ENCODE measurements at places on chromosomes 13 and 19.

DNA sequence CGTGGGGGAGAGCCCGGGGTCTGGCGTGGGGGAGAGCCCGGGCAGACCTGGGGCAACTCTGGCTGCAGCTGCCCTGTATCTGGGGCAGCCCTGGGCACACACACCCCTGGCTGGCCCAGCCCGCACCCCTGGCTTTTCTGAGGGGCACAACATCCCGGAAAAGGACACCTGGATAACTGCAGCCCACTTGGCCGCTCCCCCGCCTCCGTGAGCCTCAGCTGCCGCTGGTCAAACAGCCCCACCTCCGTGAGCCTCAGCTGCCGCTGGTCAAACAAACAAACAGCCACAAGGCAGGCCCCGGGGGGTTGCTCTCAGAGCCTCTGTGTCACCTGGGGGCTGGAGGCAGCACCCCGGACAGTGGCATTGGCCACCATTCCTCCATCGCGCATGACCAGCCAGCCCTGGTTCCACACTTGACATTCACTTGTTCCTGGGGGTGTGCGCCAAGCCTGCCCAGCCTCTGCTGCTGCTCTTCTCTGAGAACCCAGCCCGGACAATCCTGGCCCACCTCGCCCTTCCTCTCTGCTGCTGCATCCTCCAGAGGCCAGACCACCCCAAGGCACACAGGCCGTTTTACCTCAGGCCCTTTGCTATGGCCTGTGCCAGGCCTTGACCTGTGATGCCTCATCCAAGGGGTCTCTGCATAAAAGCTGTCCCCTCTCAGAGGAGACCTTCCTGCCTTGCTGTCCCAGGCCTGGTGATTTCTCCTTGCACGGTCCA is 19.9 kb downstream of the CEBPG start:
- no peak for DNase-seq

- DNase-seq = no peak
Measured at GRCh38 chr19:38329651-38330050, 6.0 kb upstream of the CATSPERG start.

DNA sequence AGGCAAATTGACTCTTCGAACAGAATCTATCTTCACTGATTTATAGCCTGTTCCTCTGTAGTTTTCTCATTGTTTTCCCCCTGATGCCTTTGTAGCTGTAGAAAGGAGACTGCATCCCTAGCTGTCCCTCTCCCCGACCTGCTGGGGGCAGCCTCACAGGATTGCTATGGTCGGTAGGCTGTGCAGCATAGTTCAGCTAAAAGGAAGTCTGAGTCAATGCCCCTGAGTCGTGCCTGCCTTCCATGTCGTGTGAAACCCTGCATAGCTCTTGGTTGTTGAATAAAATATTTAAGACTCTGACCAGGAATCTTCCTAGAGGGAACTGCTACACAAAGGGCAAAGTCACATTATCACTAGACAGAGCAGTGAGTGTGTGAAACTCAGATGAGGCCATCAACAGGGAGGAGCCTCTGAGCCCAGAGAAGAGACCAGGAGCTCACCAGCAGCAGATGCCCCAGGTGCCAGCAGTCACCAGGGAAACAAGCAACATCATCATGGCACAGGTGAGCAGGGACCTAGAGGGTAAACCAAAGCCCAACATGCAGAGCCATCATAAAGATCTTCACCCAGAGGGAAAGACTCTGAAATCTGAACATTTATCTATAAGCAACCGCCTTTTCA is 108.4 kb upstream of the NBEA start:
- peak; percentile 38 for DNase-seq

DNA sequence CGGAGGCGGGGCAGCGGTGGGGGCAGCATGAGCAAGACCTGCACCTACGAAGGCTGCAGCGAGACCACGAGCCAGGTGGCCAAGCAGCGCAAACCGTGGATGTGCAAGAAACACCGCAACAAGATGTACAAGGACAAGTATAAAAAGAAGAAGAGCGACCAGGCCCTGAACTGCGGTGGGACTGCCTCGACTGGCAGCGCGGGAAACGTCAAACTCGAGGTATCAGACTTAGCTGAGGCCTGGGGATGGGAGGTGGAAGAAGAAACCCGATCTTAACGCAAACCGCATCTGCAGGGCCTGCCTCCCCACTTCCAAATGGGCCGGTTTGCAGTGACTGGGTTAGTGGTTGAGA is 693 bp downstream of the RFXAP start:
- DNase-seq = no peak

GRCh38 chr19:58328999-58329398 is 2.2 kb downstream of the ZSCAN22 start:
- peak; percentile 30 for DNase-seq

DNA sequence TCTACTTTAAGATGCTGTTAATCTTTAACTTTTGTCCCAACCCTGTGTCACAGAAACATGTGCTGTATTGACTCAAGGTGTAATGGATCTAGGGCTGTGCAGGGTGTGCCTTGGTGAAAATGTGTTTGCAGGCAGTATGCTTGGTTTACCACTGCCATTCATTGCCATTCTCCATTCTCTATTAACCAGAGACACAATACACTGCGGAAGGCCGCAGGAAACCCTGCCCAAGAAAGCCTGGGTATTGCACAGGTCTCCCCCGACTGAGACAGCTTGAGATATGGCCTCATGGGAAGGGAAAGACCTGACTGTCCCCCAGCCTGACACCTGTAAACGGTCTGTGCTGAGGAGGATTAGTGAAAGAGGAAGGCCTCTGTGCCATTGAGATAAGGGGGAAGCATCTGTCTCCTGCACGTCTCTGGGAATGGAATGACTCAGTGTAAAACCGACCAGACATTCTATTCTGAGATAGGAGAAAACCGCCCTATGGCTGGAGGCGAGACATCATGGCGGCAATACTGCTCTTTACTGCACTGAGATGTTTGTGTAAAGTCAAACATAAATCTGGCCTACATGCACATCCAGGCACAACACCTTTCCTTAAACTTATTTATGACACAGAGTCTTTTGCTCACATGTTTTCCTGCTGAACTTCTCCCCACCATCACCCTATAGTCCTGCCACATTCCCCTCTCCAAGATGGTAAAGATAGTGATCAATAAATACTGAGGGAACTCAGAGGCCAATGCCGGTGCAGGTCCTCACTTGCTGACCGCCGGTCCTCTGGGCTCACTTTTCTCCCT is 13.1 kb upstream of the ZNF888 start:
- peak; percentile 35 for DNase-seq

GRCh38 chr13:112055036-112055914 is 11.7 kb upstream of the SOX1 start:
- no peak for DNase-seq

- DNase-seq = peak; percentile 27
Measured at GRCh38 chr13:23470790-23471614, 37.5 kb upstream of the SACS start.

- DNase-seq = no peak
Measured at GRCh38 chr13:66543780-66544179, 686.4 kb downstream of the PCDH9 start.

GRCh38 chr13:91329733-91330132 is 17.8 kb upstream of the MIR17HG start:
- no peak for DNase-seq

DNA sequence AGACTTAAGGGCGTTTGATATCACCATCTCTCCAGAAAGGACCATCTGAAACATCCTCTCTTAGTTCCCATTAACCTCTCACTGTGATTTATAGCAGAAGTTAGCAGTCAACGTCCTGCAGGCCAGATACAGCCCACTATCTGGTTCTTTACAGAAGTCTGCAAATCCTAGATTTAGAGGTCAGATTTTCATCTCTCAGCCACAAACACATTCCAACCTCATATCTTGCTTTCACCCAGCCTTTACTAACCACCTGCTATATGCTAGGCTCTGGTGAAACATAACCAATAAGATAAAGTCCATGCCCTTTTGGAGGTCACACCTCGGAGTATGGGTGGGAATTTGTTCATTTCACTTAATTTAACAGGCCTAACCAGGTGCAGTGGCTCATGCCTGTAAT is 76.8 kb upstream of the CACNA1A start:
- DNase-seq = no peak

DNA sequence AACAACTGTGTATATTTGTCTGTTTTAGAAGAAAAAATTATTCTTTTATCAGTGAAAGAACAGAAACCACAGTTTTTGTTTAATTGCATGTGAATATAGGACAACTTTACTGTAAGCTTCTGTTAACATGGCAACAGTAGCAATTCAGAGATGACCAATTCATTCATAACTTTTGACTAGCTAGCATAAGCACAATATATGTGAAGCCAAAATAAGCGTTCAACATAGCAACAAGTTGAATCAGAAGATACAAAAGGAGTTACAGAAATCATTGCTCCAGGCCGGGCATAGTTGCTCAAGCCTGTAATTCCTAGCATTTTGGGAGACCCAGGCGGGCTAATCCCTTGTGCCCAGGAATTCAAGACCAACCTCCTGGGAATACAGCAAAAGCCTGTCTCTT is 197.1 kb upstream of the GPC6 start:
- DNase-seq = no peak

DNA sequence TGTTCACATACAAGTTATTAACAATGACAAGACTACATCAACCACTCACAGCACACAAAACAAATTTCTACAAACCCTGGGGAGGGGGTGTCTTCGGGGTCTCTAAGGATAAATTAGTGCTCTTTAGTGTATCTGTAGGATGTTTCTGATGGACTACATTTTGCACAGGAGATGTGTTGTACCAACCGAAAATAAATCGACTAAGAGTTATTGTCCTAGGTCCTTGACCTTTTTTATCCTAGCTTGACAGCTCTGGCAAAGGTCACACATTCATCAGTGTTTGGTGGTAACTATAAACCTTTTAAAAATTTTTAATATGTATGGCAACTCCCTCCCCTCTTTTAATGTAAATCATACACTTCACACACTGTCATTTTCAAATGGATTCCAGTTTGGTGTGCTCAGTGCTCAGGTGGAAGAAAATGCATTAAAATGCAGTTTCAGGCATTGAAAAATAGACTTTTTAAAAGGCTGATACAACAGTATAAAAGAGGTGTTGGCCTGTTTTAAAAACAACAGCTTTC is 7.7 kb downstream of the ZIC5 start:
- no peak for DNase-seq

DNA sequence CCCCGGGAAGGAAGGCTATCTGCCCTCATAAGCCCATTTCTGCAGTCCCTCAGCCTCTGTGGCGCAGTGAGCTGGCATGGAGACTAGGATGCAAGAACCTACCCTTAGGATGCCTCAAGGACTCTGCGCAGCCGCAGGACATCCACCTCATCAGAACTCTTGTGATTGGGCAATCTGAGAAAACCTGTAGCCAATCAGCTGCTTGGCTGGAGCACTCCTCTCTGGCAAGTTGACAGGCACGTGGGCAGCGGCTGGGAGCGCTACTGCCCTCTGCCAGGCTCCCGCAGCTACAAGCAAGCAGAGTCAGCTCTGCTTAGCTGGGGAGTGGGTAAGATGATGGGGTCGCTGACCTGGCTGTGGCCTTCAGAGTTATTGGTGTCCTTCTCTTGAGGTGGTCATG is 1.5 kb upstream of the ECSIT start:
- DNase-seq = peak; percentile 61

- DNase-seq = no peak
Measured at GRCh38 chr13:36912973-36913372, 7.1 kb downstream of the SMAD9 start.
